ENCODE measurements at places on chromosomes 16 and 17.
A peak's percentile ranks its signal among the peaks of the same experiment; 100 is the strongest.

DNA sequence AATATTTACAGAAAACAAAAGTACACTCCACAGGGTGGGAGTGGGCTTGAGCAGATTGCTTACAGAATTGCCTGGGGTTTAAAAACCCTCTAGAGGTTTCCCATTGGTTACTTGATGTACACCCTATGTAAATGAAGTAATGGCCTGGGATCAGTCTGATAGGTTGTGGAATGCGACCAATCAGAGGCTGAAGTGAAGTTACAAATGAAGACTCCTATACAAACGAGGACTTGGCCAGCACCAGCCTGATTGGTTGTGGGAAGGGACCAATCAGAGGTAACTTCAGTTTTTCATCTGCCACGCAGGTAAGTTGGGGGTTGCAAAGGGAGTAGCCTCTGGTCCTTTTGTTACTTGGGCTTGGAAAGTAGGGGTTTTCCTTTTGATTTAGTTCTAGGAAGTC is 8.8 kb downstream of the EEF2K start:
- H3K4me1 ChIP-seq: peaks cover 6% of the 10 kb centered on the region
- no peak overlapping the region for H3K4me3 ChIP-seq
- no peaks in the 10 kb centered on the region for H3K27me3 ChIP-seq
- H3K36me3 ChIP-seq: peaks cover 7% of the 10 kb centered on the region
- no peak overlapping the region for H3K27ac ChIP-seq

- H3K27ac ChIP-seq: no peak overlapping the region
- H3K4me3 ChIP-seq: no peak overlapping the region
- no peak for DNase-seq
- H3K4me1 ChIP-seq: no peaks in the 10 kb centered on the region
- no peaks in the 10 kb centered on the region for H3K36me3 ChIP-seq
Measured at GRCh38 chr17:68591583-68591982, 9.6 kb downstream of the FAM20A start.

DNA sequence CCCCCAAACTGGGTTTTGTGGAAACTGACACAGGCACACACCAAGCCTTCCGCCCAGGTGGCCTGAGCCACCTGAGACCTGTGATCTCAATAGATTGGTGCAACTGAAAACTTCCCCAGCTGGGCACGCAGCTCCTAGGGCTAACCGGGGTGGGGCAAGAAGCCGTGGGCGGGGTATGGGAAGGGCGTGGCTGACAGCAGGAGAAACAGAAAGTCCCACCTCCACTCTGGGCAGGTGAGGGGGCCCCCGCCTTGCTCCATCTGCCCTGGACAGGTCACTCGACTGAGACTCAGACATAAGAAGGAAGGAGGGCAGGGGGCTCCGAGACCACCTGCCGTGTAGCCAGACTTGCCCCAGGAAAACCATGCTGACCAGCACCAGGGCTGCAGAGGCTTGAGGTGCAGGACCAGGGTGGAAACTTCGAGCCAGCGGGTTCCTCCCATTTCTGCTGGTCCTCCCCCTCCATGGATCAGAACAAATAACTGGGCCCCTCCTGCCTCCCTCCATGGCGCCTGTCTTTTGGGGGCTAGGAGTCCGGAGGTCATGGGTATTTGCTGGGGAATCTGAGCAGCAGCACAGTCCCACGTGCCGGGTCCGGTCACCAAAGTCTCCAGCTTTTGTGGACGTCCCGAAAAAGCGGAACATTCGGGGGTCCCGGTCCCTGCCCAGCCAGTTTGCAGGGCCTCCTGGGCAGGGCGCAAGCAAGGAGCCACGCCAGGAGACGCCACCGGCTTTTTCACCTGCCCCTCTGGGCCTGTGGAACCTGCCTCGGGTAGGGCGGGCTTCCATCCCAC is 1.3 kb downstream of the TIMP2 start:
- peaks cover 43% of the 10 kb centered on the region for H3K4me1 ChIP-seq
- peak; percentile 69 for DNase-seq
- H3K4me3 ChIP-seq: peak overlapping the region; percentile 76
- H3K27ac ChIP-seq: peak overlapping the region; percentile 32

DNA sequence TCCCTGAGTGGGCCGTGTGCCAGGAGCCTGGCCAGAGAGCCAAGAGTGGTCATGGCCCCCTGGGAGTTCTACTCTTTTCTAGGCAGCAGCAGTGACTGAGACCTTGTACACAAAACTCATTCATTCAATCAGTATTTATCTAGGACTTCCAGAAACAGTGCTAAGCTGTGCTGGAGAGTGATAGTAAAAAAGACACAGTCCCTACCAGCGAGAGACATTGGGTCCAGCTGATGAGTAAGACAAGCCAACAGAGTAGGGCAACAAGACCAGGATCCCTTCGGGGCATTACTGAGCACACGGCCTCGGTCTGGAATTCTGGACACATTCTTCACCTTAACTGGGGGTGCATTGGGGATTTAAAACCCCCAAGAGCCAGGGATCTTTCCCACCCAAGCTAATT is 20.2 kb downstream of the CBX4 start:
- no peak overlapping the region for H3K27ac ChIP-seq
- no peaks in the 10 kb centered on the region for H3K27me3 ChIP-seq
- H3K4me3 ChIP-seq: no peak overlapping the region
- H3K4me1 ChIP-seq: peaks cover 4% of the 10 kb centered on the region

GRCh38 chr17:58703137-58703915 is 10.9 kb downstream of the RAD51C start:
- no peak overlapping the region for H3K27ac ChIP-seq
- no peaks in the 10 kb centered on the region for H3K4me1 ChIP-seq
- no peaks in the 10 kb centered on the region for H3K27me3 ChIP-seq
- no peak for DNase-seq
- peaks cover 18% of the 10 kb centered on the region for H3K36me3 ChIP-seq

GRCh38 chr17:64778240-64779097 is 116.4 kb upstream of the SMURF2 start:
- peaks cover 18% of the 10 kb centered on the region for H3K4me1 ChIP-seq
- no peak for DNase-seq

GRCh38 chr16:57395026-57395425 is 9.5 kb upstream of the CCL17 start:
- H3K36me3 ChIP-seq: no peaks in the 10 kb centered on the region
- no peaks in the 10 kb centered on the region for H3K4me1 ChIP-seq
- H3K27me3 ChIP-seq: no peaks in the 10 kb centered on the region
- no peak overlapping the region for H3K4me3 ChIP-seq
- no peak for DNase-seq
- H3K27ac ChIP-seq: no peak overlapping the region

DNA sequence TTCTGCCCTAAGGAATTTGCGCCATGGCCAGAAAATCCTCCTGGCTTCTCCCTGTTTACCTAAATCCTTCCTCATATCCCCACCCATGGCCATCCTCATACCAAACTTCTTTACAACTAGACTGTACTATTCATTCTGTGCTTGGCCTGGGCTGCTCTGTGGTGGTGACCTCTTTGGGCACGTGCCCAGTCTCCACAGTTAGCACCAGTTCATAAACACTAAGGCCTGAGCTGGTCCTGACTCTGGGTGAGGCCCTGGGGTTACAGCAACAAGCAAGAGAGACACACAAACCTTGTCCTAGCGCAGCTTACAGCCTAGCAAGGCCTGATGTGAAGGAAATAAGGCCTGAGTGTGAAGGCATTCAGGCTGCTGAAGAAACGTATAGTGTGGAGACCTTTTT is 3.1 kb upstream of the ATXN7L3 start:
- H3K36me3 ChIP-seq: peaks cover 6% of the 10 kb centered on the region
- no peaks in the 10 kb centered on the region for H3K27me3 ChIP-seq
- H3K27ac ChIP-seq: no peak overlapping the region
- H3K4me1 ChIP-seq: peaks cover 40% of the 10 kb centered on the region

DNA sequence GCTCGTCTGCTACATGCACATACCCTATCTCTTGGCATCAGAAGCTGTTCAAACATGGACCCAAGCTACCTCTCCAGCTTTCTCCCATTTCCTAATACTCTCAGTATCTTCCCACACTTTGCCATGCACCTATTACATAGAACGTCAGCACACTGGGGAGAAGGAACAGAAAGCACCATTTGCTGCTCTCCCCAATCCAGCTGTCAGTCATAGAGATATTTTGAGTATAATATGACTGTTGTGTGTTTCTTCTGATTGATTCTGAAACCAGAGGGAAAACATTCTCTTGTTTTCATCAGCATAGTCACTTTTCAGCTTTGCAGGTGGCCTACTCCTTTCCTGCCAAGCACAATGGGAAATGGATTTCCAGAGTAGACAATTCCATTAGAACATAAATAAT is 107.1 kb downstream of the ADAMTS18 start:
- peaks cover 55% of the 10 kb centered on the region for H3K27me3 ChIP-seq
- H3K27ac ChIP-seq: no peak overlapping the region
- no peaks in the 10 kb centered on the region for H3K36me3 ChIP-seq
- DNase-seq: no peak
- no peak overlapping the region for H3K4me3 ChIP-seq

DNA sequence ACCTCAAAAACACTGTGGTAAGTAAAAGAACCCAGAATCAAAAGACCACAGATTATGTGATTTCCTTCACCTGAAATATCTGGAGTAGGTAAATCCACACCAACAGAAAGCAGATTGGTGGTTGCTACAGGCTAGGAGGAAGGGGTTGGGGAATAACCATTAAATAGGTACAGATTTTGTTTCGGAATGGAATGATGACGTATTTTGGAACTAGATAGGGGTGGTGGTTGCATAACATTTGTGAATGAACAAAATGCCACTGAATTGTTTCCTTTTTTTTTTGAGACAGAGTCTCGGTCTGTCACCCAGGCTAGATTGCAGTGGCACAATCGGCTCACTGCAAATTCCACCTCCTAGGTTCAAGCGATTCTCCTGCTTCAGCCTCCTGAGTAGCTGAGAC is 100.9 kb upstream of the RBFOX1 start:
- no peaks in the 10 kb centered on the region for H3K27me3 ChIP-seq
- H3K36me3 ChIP-seq: no peaks in the 10 kb centered on the region
- no peak overlapping the region for H3K27ac ChIP-seq

DNA sequence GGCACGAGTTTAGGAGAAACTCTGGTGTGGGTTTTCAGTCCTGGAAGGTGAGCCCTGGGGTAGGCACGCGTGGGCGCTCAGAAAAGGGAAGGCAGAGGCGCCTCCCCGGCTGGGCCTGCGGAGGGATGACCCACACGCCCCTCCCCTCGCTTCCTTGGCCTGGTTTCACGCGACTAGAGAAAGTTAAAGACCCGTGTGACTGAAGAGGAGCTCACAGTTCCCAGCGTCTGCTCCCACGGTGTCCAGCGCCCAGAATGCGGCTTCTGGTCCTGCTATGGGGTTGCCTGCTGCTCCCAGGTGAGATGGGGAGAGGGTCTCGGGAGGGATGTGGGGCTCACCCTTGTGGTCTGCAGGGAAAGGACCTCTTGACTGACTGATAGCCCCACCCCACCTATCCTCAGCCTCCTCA is at the start of gene CD300LG:
TSS of gene CD300LG (plus strand) at position 214 of the 409 bp plus-strand sequence. CDS start at position 255, 41 bp downstream.
- no peaks in the 10 kb centered on the region for H3K36me3 ChIP-seq
- no peak for DNase-seq
- H3K27me3 ChIP-seq: no peaks in the 10 kb centered on the region
- H3K27ac ChIP-seq: no peak within 1 kb of the TSS
- H3K4me3 ChIP-seq: no peak within 1 kb of the TSS
- peaks cover 11% of the 10 kb centered on the region for H3K4me1 ChIP-seq

- no peak for DNase-seq
- no peaks in the 10 kb centered on the region for H3K36me3 ChIP-seq
- H3K4me3 ChIP-seq: no peak overlapping the region
- H3K4me1 ChIP-seq: no peaks in the 10 kb centered on the region
Measured at GRCh38 chr17:45404870-45405249, 27.8 kb downstream of the ARHGAP27 start.

GRCh38 chr17:21028192-21028591 is 14.6 kb downstream of the USP22 start:
- H3K27me3 ChIP-seq: no peaks in the 10 kb centered on the region
- no peak for DNase-seq
- peaks cover 41% of the 10 kb centered on the region for H3K36me3 ChIP-seq
- no peak overlapping the region for H3K4me3 ChIP-seq
- no peak overlapping the region for H3K27ac ChIP-seq

GRCh38 chr17:51500454-51500853 is 240.1 kb downstream of the UTP18 start:
- H3K4me1 ChIP-seq: no peaks in the 10 kb centered on the region
- DNase-seq: no peak
- no peak overlapping the region for H3K4me3 ChIP-seq
- peaks cover 62% of the 10 kb centered on the region for H3K27me3 ChIP-seq

- H3K36me3 ChIP-seq: no peaks in the 10 kb centered on the region
- H3K4me3 ChIP-seq: no peak overlapping the region
- no peak overlapping the region for H3K27ac ChIP-seq
- H3K27me3 ChIP-seq: peaks cover 33% of the 10 kb centered on the region
- no peak for DNase-seq
Measured at GRCh38 chr16:49578435-49579024, 204.9 kb downstream of the C16orf78 start.

DNA sequence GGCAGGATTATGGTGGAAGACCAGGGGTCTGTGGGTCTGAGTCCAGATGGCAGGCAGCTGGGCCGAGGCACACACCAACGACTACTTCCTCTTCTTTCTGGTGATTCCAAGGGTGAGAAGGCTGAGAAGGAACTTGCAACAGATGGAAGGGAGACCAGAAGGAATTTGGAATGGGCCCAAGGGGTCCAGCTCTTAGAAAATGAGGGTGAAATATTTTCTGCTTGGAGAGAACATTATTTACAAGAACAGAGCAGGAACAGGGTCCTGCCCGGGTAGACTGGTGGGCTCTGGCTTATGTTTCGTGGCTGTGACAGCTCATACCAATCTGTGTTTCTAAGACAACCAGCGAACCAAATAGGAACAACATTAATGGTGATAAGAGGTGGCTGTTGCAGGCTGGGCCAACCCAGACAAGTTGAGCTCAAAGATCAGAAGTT is 36.6 kb downstream of the CCDC42 start:
- no peaks in the 10 kb centered on the region for H3K4me1 ChIP-seq
- H3K27me3 ChIP-seq: peaks cover 27% of the 10 kb centered on the region
- DNase-seq: no peak
- H3K36me3 ChIP-seq: no peaks in the 10 kb centered on the region
- no peak overlapping the region for H3K4me3 ChIP-seq

DNA sequence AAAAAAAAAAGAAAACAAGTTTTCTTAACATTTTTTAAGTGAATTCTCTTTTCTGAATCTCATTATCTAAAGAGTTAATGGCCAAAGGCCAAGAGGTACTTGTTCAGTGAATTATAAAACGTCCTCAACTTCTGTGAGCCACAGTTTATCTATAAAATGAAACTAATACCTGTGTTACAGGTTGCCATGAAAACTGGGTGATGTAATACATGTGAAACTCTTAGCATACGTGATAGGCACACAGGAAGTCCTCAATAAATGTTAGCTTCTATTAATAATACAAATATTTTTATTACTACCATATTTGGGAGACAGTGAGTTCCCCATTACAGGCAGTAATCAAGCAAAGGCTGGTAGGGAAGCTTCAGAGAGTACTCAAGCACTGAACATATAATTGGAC is 13.5 kb upstream of the INPP5K start:
- no peak for DNase-seq
- H3K4me3 ChIP-seq: no peak overlapping the region
- no peaks in the 10 kb centered on the region for H3K4me1 ChIP-seq
- no peaks in the 10 kb centered on the region for H3K27me3 ChIP-seq
- H3K36me3 ChIP-seq: peaks cover 26% of the 10 kb centered on the region

Measured in HCT116 (cell line).